NCI-H2029 treated with DMSO at 0.1 percent for 48 hours (cell line): ENCODE measurements at places on chromosomes 2 and 18.

DNA sequence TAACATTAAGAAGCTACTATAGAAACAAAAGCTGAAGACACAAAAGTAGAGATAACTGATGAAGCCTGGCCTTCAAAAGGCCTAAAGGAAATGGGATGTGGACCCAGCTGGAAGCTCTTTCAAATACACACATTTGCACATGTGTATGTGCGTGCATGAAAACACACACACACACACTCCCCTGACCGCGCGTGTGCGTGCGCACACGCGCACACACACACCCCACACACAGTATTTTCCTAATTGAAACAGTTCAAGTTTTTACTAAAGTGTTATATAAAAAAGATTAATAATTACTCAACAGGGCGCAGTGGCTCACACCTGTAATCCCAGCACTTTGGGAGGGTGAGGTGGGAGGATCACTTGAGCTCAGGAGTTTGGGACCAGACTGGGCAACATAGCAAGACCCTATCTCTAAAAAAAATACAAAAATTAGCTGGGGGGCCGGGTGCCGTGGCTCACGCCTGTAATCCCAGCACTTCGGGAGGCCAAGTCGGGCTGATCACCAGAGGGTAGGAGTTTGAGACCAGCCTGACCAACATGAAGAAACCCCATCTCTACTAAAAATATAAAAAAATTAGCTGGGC is 111.5 kb downstream of the PLEKHM3 start:
- no peak for DNase-seq

GRCh38 chr18:49362431-49362830 is 98.0 kb downstream of the DYM start:
- DNase-seq, result no peak

DNA sequence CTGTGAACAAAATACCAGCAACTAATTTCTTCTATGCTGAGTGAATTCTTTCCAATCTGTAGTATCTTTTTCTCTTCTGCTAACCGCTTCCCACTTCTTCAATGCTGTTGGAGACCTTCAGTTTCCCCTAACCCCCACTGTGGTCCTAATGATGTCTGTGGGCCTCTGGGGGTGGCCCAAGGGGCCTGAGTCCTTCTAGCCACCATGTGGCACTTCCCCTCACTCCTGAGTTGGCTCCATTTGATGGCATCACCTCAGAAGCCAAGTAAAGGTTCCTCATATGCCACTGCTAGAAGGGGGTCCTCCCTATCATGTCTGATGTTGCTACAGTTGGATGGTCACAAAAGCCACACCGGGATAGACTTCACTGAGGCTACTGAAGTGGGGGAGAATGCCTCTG is 37.5 kb downstream of the ARHGAP25 start:
- DNase-seq, result no peak

DNA sequence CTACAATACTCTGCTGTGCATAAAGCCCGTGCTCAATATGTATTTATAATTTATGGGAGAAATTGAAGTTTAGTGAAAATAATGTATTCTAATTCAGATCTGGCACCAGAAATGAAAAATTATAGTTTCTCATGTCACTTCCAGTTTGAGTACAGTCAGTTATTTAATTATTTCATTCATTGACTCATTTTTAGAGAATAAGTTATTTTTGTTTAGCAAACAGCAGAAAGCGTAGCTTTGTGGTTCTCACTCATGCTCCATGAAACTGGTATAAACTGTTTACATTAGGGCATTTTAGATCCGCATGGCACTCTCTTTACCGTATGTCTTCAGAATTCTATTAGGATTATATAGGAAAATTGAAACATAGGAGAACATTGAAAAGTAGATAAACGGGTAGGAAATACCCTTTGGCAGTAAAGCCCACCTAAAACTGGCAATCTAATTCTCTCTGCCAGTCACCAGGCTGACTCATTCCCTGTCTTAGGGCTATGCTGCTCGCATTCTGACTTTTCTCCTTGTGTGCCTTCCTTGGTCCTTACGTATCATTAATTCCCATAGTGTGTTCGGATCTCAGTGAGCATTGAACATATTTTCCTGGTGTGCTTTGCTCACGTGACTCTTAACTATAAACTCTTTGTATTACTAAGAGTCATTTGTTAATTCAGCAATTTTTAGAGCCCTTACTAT is 106.0 kb downstream of the ZNF236 start:
- no peak for DNase-seq
